ENCODE measurements at places on chromosomes 16 and 17.

GRCh38 chr16:87675111-87675719 lies 72.9 kb downstream of the JPH3 start:
- no peak for DNase-seq

DNA sequence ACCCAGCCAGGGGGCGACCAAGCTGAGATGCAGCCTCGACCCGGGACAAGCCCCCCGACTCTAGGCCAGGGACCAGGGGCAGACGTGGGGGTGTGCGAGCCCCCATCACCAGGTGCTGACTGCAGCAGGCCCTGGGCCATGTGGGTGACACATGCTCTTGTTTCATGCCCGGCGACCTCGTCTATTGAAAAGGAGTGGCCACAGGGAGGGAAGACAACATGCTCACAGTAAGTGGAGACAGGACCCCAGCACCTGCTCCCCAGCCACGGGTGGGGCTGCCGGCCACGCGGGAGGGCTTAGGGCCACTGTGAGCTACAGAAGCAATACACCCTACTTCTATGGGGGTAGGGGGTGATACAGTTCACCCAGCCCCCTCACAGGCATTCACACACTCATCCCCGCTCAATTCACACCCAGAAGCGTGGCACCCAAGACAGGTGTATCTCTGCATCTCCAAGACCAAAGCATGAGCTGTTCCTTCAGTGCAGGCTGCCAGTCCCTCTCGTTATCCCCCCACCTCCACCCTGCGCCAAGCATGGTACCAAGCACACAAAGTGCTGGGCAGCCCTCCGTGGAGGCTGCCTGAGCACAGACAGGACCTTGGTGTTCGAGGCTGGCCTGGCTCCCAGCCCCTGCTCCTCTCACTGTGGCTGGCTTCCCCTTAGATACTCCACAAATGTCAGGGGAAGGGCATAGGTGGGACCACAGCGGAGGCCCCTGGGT lies 13.6 kb downstream of the VASN start:
- no peak for DNase-seq

GRCh38 chr17:2093349-2093748 lies 38.4 kb downstream of the HIC1 start:
- DNase-seq, result peak; percentile 71

DNA sequence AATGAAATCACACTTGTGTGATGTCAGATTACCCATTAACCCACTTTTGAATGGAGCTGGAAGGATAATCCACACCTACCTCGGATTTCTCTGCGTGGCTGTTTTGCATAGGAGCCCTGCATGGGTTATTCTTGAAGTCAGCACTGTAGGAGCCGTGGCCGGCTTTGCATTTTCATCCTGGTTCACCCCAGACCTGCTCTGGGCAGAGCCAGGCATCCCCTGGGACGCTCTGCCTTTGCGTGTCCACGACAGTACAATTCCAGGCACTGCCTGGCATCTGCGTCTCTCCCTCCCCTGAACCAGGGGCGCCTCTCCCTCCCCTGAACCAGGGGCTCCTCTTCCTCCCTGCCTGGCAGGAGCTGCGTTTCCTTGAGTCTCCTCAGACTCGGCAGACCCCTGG lies 29.7 kb upstream of the ZNF750 start:
- no peak for DNase-seq

GRCh38 chr17:58541249-58541648 lies 26.8 kb upstream of the MTMR4 start:
- DNase-seq, result no peak

- DNase-seq, result no peak
These were observed 20.3 kb upstream of the CDH5 start for GRCh38 chr16:66346221-66346620.

DNA sequence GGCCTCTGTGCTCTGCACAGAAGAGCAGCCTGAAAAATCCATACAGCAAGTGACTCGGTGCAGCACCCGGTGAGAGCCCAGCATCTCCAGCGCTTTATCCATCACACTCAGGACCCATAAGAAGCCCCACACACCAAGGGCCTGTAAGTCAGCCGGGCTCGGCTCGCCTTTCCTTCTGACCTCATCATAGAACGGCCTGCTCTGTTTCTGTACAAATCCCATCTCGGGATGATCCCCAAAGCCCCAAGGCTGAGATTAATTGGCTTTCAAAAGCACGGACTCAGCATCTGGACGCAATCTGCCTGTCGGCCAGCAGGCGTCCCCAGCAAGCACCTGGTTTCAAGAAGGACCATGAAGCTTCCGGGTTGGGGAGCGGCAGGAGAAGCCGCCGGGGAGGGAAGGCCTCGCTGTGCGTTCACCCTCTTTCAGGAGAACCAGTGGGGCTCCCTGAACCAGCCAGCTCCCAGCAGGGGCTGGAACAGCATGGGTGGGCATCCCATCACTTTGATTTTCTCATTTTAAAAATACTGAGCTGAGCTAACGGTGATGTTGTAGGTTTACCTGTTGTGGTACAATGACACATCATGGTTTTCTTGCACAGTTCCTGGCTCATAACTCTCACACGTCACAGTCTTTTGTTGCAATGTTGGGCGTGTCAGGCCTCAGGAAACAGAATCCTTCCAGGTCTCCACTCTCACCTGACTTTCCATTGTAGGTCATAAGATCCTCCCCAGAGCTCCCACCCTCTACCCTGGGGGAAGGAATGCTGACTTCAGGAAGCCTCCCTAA lies 6.7 kb downstream of the CCDC57 start:
- DNase-seq, result peak; percentile 85

GRCh38 chr16:49852279-49852678 lies 3.6 kb downstream of the ZNF423 start:
- DNase-seq, result no peak

- DNase-seq, result no peak
These were observed 24.4 kb downstream of the LASP1 start for GRCh38 chr17:38894276-38894675.

- no peak for DNase-seq
These were observed 28.6 kb upstream of the PAFAH1B1 start for GRCh38 chr17:2564877-2565276.

DNA sequence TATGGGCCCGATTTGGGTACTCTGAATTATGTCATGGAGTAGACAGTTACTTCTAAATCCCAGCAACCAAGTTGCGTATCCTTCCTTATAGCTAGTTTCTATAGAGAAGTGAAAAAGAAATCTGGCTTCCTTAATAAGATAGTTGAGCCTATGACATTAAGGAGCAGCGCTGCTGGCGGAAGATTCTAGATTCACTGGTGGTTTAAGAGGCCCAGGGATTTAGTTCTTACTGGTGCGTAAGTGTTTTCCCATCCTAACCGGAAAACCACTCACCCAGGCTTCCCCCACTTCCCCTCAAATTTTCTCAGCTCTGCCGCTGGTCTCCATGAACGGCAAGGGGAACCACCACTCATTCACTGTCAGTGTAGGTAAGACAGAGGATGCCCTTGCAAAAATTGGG lies 230.4 kb downstream of the CPPED1 start:
- DNase-seq, result no peak

DNA sequence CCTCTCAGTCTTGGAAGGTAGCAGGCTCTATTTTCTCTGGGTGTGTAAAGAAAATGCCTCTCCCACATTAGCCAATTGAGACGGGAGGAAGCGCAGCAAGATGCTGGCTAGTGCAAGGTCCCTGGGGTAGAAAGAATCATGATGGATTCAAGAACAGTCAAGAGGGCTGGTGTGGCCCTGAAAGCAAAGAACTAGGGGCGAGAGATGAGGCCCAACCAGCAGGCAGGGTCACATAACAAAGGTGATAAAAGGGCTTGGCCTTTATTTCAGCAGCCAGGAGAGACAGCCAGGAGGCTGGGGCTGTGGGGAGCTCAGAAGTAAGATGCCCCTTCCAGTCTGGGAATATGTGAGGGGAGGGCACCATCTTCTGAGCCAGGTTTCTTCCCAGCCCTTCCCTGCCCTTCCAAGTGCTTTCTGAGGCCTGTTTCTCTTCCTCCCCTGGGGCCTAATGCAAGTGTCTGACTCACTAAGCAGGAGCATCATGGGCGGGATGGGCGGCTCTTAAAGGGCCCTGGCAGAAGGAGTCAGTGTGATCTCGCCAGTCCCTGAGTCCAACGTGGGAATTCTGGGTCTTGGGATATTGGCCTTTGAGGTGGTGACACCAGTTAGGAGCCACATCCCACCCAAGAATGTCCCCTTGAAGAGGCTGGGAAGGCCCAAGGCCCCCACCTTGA lies 3.9 kb upstream of the NLRC5 start:
- DNase-seq, result no peak

GRCh38 chr17:19303367-19303776 lies 59.2 kb downstream of the B9D1 start:
- no peak for DNase-seq

GRCh38 chr17:57075785-57076184 lies 9.3 kb upstream of the AKAP1 start:
- no peak for DNase-seq

DNA sequence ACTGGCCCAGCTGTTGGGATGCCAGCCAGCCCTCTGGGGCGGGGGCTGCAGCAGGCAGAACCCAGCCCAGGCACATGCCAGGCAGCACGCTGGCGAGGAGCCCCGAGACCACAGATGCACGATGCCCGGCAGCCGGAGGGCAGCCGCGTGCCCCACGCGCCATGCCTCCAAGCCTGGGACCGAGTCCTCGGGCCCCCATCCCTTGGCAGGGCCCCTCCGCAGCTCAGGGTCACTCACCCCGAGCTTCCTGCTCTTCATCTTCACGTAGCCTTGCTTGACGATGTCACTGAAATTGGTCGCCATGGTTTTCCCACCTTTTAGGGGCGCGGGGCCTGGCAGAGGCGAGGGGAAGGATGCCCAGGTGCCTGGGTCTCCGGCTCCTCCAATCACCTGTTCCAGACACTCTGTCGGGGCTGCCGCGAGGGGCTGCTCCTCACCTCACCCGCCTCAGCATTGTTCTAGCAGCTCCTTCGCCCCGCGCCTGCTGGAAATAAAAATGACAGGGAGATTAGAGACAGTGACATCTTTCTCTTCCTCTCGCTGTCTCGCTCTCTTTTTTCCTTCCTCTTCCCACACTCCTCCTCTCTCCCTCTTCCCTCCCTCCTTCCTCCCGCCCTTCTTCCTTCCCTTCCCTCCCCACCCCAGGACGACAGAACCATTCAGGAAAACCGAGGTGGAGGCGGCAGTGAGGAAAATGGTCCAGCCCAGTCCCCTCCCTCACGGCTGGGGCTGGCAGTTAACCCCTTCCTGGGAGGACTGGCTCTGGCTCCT lies 6.9 kb downstream of the DOK4 start:
- no peak for DNase-seq

DNA sequence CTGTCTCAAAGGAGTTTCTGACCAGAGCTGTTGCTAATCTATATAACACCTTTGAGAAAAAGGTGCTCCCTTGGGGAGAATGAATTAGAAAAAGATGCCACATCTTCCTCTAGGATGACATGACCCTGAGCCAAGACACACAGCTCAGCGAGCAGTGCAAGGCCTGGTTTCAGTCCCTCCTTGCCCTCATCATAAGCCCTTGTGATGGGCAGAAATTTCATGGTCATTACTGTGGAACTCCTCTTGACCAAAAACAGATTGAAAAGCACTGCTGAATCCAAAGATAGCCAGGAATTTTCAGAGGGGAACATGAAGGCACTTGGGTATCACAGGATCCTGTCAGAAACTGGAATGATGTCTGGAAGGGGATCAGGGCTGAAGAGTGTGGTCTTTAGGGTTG lies 74.1 kb upstream of the IRX6 start:
- DNase-seq, result no peak

DNA sequence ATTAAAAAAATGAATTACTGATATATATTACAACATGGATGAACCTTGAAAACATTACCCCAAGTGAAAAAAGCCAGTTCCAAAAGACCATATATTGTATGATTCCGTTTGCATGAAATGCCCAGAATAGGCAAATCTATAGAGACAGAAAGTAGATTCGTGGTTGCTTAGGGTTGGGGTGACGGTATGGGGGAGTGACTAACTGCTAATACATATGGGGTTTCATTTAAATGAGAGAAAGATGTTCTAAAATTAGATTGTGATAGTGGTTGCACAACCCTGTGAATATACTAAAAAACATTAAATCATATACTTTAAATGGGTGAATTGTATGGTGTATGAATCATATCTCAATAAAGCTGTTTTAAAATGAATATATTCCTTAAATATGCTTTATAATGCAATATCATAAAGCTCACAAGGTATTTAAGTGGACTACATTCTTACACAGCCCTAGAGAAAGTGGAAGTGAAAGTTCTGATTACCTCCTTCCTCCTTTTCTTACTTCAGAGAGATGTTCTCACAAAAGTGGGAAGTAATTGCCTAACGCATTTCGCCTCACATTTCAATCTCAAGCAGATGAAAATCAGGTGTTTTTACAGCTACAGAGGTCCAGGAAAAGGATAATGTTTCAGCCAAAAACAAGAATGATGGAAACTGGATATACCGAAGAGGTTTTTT lies 142.7 kb upstream of the GNAO1 start:
- no peak for DNase-seq

GRCh38 chr16:49344401-49344800 lies 29.2 kb upstream of the C16orf78 start:
- DNase-seq, result no peak

DNA sequence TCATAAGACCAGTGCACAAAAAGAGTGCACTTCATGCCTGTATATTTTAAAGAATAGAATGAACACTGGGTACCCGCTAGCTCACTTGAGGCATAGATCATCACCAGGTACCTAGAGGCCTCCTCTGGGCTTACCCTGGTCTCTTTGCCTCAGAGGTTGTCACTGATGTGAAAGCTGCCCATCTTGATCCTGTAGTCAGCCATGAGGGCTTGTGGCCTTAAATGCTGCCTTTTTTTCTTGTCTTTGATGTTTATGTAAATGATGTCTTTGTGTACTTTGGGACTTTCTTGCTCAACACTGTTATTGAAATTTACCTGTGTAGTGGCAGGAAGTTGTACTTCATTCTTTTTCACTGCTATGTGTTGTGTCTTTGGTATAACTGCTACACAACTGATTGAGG lies 26.8 kb upstream of the SLC5A10 start:
- DNase-seq, result no peak

DNA sequence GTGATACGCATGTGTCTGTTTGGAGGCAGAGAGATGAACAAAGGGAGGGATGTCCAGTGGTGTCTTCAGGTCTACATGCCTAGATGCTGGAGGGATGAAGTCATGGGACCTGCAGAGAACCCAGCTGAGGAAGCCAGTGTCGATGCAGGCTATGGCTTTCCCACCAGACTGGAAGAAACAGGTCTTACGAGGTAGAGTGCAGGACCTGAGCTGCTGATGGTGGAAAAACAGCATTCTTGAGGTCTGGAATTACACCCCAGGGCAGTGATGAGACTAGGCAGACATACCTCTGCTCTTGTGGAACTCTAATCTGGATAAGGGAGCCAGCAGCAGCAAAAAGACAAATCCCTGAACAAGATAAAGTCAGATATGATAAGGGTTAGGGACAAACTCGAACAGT lies 37.4 kb downstream of the ARSG start:
- no peak for DNase-seq

- DNase-seq, result no peak
These were observed 6.2 kb upstream of the CES1 start for GRCh38 chr16:55839115-55839514.

GRCh38 chr17:62064791-62065563 lies at the start of gene MED13:
MED13 (minus strand) TSS chr17:62065278; CDS start chr17:62065205, 73 bp downstream.
- DNase-seq, result peak; percentile 56

- DNase-seq, result no peak
These were observed 42.8 kb downstream of the TNFRSF13B start for GRCh38 chr17:16929035-16929680.

GRCh38 chr16:75909746-75910145 lies 183.5 kb upstream of the CPHXL start:
- no peak for DNase-seq

- DNase-seq, result no peak
These were observed 11.6 kb downstream of the COPZ2 start for GRCh38 chr17:48025904-48026501.
